CMK (cell line): ENCODE measurements at places on chromosomes 2 and 18.

DNA sequence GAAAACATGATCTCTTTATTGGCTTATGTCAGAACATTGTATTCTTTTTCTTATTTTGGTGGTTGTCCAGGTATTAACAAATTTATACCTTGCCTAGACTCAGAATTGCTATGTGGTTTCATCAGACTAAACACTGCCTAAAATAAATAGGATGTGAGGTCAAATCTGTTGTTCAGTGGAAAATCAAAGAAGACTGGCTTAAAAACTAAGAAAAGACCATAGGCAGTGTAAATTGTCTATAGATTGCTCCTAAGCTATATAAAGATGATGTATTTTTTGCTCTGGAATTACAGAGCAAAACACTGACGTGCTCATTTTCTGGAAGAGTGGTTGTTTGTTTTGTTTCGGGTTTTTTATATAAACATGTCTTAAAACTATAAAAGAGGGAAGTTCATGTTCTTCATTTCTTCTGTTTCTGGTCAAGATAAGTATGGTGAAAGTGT is 266.0 kb downstream of the ALPK2 start:
- no peak for DNase-seq

GRCh38 chr2:227125506-227125905 is 38.5 kb downstream of the COL4A4 start:
- DNase-seq = no peak

DNA sequence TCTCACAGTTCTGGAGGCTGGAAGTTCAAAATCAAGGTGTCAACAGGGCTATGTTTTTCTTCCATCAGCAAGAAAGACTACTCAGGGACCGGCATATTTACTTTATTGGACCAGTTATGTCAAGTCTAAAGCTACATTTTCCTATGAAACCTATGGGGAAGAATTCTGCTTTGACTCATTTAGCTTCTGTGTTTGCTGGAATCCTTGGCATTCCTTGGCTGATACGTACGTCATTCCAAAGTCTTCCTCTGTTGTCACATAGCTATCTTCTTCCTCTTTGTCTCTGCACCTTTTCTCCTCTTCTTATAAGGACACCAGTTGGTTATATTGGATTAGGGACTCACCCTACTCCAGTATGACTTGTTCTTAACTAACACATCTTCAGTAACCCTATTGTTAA is 137.4 kb upstream of the FBXO11 start:
- DNase-seq = no peak

GRCh38 chr2:105962221-105962620 is 217.5 kb downstream of the NCK2 start:
- DNase-seq = no peak

GRCh38 chr2:233448575-233448974 is 94.3 kb downstream of the DGKD start:
- DNase-seq = no peak
